ENCODE measurements at places on chromosomes 5 and 9. TPM values are rescaled to one million over a fixed set of nuclear protein-coding genes. Genes with fewer than 3 reads are reported as not detected.
A peak's percentile ranks its signal among the peaks of the same experiment; 100 is the strongest.

The IFNA21 gene
- not detected for total RNA-seq

The PCDHGC4 gene
- total RNA-seq: not detected

The ADGRV1 gene
- 0.63 TPM for total RNA-seq

The TMC1 gene
- not detected for total RNA-seq

The CDKN2B-AS1 gene
- 0.42 TPM for total RNA-seq

The PDE8B gene
- total RNA-seq: 0.17 TPM

The GABRA1 gene
- not detected for total RNA-seq

The CYLC2 gene
- not detected for total RNA-seq

The TOR1B gene
- 22.7 TPM for total RNA-seq

- H3K36me3 ChIP-seq: peaks cover 13% of the 10 kb centered on the region
- H3K4me3 ChIP-seq: no peak overlapping the region
- H3K4me1 ChIP-seq: peaks cover 3% of the 10 kb centered on the region
- H3K27me3 ChIP-seq: no peaks in the 10 kb centered on the region
- DNase-seq: peak; percentile 95
These were observed 27.8 kb downstream of the SUB1 start for GRCh38 chr5:32613050-32613672.

DNA sequence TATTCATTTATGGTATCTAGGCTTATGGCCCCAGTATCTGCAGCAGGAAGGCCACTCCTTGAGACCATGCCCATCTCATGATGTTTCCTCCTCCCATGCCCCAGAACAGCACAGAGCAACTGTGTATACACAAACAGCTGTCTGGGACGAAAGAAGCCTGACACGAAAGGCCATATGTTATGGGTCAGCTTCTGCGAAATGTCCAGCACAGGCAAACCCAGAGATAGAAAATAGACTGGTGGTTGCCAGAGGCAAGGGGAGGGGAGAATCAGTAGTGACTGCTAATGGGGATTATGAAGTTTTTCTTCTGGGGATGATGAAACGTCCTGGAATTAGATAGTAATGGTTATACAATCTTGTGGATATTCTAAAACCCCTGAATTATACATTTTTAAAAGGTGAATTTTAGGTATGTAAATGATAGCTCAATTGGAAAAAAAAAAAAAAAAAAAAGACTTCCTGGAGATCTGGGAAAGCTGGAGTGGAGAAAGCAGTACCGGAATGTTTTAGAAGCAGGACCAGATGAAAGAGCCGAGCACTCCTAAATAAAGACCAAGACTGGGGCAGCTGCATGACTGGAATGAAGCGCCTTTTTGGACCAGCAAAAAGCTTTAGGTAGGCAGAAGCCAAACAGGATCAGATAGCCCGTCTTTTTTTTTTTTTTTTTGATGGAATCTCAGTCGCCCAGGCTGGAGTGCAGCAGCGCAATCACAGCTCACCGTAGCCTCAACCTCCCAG, 29.2 kb downstream of the PCDHGC5 start:
- peaks cover 60% of the 10 kb centered on the region for H3K36me3 ChIP-seq
- H3K27ac ChIP-seq: no peak overlapping the region

DNA sequence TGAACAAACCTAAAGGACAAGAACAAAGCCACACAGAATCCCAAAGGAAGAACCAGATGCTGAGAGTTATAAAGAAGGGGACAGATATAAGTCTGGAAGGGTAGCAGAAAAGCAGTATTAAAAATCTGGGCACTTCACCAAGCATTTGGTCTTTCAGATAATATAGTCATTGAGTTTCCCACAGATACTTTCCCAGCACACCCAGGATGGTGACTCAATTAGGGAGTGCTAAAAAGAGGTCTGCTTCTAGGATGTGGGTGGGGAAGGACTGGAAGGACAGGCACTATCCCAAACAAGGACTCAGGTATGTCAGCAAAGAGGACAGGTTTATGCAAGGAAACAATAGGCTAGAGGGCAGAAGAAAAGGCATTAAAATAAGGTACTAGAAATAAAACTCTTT, 59.3 kb downstream of the DIAPH1 start:
- H3K4me3 ChIP-seq: no peak overlapping the region
- no peak for DNase-seq

GRCh38 chr5:79236362-79236969, 535 bp downstream of the JMY start:
- peak overlapping the region; percentile 92 for H3K4me3 ChIP-seq
- peaks cover 21% of the 10 kb centered on the region for H3K4me1 ChIP-seq
- peaks cover 1% of the 10 kb centered on the region for H3K36me3 ChIP-seq
- DNase-seq: no peak
- peaks cover 3% of the 10 kb centered on the region for H3K27me3 ChIP-seq
- peak overlapping the region; percentile 86 for H3K27ac ChIP-seq

DNA sequence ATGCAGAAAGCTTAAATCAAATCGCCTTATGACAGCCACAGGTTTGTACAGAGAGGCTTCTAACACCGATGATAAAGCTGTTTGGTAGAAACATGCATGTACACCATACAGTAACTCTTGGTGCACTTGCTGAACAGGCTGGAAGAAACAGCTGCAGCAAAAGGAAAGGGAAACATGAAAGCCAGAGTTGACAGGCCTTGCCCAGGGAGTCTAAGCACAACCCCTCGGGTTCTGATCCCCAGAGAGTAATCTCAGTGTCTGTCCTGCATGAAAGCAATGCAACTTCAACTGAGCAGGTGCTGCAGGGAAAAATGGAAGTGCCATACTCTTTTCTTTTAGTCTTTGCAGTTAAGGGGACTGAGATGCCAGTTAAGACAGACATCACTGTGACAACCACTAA, 419.9 kb downstream of the BNC2 start:
- no peaks in the 10 kb centered on the region for H3K27me3 ChIP-seq
- H3K4me1 ChIP-seq: no peaks in the 10 kb centered on the region
- no peak for DNase-seq
- no peak overlapping the region for H3K4me3 ChIP-seq

DNA sequence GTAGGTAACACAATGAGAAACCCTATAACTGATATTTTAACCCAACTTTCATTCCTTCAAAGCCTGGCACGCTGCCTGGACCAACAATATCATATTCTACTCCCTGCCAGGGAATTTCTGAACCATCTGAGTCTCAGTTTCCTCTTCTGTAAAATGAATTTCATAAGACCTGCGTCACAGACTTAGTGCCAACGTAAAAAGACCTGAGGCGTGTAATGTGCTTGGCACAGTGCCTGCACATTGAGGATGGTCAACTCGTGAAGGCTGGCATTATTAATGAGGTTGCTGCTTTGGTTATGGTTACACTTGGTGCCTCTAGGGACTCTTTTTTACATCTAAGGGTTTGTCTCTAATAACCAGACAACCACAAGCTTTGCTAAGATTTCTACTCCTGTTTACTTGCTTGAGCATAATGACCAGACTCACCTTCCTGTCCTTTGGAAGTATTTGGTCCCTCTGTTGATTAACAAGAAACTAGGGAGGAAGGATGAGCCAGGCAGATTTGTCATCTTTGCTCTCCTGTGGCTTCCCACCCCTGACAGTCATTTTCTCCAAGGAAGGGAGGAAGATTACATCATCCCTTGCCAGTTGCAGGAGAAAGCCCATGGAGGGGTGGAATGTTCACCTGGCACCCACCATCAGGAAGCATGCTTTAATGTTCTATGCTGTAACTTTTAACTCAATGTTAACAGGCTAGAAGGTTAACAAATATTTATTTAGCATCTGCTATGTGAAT, 79.0 kb downstream of the PAPPA start:
- no peaks in the 10 kb centered on the region for H3K27me3 ChIP-seq
- H3K27ac ChIP-seq: no peak overlapping the region
- no peaks in the 10 kb centered on the region for H3K36me3 ChIP-seq
- H3K4me3 ChIP-seq: no peak overlapping the region

GRCh38 chr9:7237473-7238246, 479.9 kb downstream of the KDM4C start:
- peak overlapping the region; percentile 10 for H3K27ac ChIP-seq
- H3K36me3 ChIP-seq: no peaks in the 10 kb centered on the region
- peaks cover 9% of the 10 kb centered on the region for H3K4me1 ChIP-seq
- H3K27me3 ChIP-seq: peaks cover 8% of the 10 kb centered on the region
- H3K4me3 ChIP-seq: no peak overlapping the region

DNA sequence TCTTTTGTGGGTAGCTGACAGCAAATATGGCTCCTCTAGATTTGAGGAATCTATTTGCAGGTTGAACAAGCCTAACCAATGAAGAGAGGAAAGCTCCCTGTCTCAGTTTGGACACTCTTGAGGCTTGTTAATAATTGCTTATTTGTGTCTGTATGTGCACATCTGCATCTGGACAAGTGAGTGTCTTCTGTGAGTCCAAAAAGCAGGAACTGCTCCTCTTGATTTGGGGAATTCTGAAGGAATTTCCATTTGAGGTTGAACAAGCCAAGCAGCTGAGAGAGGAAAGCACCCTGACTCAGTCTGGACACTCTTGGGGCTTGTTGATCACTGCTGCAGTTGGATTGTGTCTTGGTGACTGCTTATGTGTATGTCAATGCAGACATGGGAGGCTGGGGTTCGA, 211.6 kb downstream of the DTWD2 start:
- H3K27ac ChIP-seq: no peak overlapping the region
- H3K4me1 ChIP-seq: no peaks in the 10 kb centered on the region
- no peaks in the 10 kb centered on the region for H3K27me3 ChIP-seq

GRCh38 chr5:181111010-181111409, 20.0 kb downstream of the OR2V1 start:
- no peak for DNase-seq
- H3K36me3 ChIP-seq: no peaks in the 10 kb centered on the region
- H3K4me3 ChIP-seq: no peak overlapping the region
- peaks cover 24% of the 10 kb centered on the region for H3K27me3 ChIP-seq

GRCh38 chr5:51225789-51226742, 157.2 kb upstream of the ISL1 start:
- DNase-seq: no peak
- H3K27ac ChIP-seq: no peak overlapping the region
- no peaks in the 10 kb centered on the region for H3K27me3 ChIP-seq
- H3K36me3 ChIP-seq: no peaks in the 10 kb centered on the region

GRCh38 chr5:20305463-20305862, 317.5 kb upstream of the CDH18 start:
- H3K4me3 ChIP-seq: no peak overlapping the region
- H3K36me3 ChIP-seq: no peaks in the 10 kb centered on the region
- H3K27me3 ChIP-seq: no peaks in the 10 kb centered on the region
- H3K4me1 ChIP-seq: no peaks in the 10 kb centered on the region

DNA sequence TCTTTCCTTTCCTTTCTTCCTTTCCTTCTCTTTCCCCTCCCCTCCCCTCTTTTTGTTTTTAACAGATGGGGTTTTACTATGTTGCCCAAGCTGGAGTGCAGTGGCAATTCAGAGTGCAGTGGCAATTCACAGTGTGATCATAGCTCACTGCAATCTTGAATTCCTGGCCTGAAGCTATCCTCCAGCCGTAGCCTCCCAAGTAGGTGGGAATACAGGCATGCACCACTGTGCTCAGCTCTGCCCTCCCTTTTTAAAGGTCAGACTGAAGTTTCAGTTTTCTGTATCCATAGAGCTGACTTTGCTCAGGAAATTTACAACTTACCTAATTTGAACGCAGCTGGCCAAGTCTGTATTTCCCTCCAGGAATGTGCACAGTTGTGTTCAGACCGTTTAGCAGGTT, 696 bp downstream of the CCL28 start:
- no peak overlapping the region for H3K27ac ChIP-seq
- H3K4me3 ChIP-seq: no peak overlapping the region
- no peak for DNase-seq
- no peaks in the 10 kb centered on the region for H3K36me3 ChIP-seq
- peaks cover 2% of the 10 kb centered on the region for H3K27me3 ChIP-seq

DNA sequence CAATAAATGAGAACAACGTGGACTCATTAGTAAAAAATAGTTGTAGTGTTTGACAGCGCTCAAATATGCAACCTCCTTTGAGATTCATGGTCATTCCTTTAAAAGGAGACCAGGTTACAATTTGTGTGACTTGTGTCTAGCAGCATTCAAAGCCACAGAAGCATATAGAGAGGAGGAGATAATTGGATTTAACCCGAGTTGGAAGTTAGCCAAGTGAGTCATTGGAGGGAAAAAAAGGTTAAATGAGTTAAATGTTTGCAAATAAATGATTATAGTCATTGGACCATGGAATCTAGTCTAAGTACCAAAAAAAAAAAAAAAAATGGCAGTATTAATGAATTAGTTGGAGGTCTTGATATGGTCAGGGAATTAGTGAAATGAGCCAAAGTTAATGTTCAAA, 90.9 kb downstream of the ITGA1 start:
- DNase-seq: no peak
- H3K27ac ChIP-seq: no peak overlapping the region
- H3K4me3 ChIP-seq: no peak overlapping the region
- peaks cover 4% of the 10 kb centered on the region for H3K4me1 ChIP-seq

GRCh38 chr5:1719860-1720259, 79.8 kb downstream of the MRPL36 start:
- no peak overlapping the region for H3K4me3 ChIP-seq
- peaks cover 3% of the 10 kb centered on the region for H3K36me3 ChIP-seq
- H3K4me1 ChIP-seq: no peaks in the 10 kb centered on the region
